ENCODE measurements at places on chromosomes 13 and 19.
A peak's percentile ranks its signal among the peaks of the same experiment; 100 is the strongest.

- no peak for DNase-seq
Measured at GRCh38 chr19:12987781-12988180, 7.5 kb upstream of the NFIX start.

- DNase-seq: no peak
Measured at GRCh38 chr13:42298392-42298791, 26.4 kb downstream of the AKAP11 start.

- no peak for DNase-seq
Measured at GRCh38 chr13:42394711-42395085, 122.7 kb downstream of the AKAP11 start.

GRCh38 chr13:106990594-106990993 lies 422.7 kb upstream of the ARGLU1 start:
- DNase-seq: no peak

GRCh38 chr13:99992949-99993351 lies 11.4 kb downstream of the ZIC2 start:
- peak; percentile 48 for DNase-seq

DNA sequence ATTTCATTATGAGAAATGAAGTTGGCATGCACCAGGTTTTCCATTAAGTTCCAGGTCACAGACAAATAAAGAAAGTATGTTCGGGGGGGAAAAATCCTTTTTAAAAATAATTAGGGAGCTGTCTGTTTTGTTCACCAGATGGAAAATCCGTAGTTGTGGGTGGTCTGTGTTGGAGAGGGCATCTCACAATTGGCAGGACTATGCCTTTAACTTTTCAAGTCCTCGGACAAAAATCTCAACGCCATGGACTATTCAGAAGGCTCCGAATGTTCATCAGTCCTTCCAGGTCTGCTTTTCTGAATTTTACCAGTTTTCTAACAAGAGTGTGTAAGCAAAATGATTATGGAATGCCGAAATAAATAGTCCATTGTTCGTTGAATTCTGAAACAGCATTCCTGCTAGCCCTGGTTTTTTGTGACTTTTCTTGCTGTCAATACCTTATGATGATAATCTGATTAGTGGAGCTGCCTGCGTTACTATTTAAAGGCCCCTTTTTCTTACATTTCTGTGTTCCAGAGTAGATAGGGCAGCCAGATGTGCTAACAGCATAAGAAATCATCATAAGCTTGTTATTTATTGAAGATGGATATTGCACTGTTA lies 146.9 kb downstream of the TM9SF2 start:
- DNase-seq: no peak

GRCh38 chr19:40344422-40344821 lies 3.8 kb downstream of the C19orf47 start:
- DNase-seq: no peak

DNA sequence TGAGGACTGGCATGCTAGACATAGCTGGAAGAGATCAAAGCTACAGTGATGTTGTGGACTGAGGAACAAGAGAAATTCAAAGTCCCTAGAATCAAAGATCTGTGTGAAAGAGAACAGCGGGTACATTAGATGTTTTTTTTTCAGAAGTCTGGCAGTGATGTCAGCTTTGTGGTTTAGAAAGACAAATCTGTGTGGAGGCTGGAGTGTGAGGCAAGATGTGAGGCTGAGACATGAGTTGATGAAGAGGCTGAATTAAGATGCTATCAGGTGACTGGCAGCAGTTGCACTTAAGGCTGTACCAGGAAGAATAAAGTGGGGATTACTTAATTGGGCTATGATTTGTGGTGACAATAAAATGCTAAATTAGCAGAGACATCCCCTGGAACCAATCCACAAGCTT lies 46.5 kb downstream of the DNAJC3 start:
- peak; percentile 23 for DNase-seq

- DNase-seq: no peak
Measured at GRCh38 chr19:472005-472858, 11.4 kb upstream of the SHC2 start.

GRCh38 chr13:41411522-41411921 lies 45.8 kb upstream of the RGCC start:
- peak; percentile 20 for DNase-seq
